ENCODE measurements at places on chromosomes 4 and X.

DNA sequence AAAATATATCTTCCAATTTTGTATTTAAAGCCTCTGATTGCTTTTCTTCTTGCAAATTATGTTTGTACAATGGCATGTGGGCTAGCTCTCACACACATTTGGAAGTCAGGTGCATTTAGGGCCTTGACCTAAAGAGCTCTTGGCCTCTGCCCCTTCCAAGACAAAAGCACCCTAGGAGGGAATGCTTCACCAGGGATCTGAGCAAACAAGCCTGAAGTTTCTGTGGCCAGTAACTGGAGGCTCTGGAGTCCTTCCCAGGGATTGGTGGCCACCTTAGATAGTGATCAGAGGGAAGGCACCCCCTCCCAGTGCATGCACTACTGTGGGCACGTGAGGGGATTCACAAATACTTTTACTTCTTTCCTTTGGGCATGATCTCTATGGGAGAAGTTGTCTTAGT, 60.3 kb upstream of the DIPK2B start:
- no peak for DNase-seq

DNA sequence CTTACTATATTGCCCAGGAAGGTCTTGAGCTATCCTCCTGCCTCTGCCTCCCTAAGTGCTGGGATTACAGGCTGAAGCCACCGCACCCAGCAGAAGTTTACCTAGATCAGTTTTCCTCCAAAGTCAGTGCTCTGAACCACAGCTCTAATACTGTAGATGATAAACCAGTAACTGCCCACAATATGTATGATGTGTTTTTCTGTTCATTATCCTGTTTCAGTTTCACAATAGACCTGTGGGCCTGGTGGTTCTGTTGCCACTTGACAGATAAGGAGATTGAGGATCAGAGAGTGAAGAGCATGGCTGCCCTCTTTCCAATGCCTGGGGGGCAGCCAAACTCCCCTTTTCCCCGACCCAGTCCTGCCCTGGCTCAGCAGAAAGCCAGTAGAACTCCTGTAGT, 87.0 kb downstream of the EFNB1 start:
- DNase-seq = no peak

DNA sequence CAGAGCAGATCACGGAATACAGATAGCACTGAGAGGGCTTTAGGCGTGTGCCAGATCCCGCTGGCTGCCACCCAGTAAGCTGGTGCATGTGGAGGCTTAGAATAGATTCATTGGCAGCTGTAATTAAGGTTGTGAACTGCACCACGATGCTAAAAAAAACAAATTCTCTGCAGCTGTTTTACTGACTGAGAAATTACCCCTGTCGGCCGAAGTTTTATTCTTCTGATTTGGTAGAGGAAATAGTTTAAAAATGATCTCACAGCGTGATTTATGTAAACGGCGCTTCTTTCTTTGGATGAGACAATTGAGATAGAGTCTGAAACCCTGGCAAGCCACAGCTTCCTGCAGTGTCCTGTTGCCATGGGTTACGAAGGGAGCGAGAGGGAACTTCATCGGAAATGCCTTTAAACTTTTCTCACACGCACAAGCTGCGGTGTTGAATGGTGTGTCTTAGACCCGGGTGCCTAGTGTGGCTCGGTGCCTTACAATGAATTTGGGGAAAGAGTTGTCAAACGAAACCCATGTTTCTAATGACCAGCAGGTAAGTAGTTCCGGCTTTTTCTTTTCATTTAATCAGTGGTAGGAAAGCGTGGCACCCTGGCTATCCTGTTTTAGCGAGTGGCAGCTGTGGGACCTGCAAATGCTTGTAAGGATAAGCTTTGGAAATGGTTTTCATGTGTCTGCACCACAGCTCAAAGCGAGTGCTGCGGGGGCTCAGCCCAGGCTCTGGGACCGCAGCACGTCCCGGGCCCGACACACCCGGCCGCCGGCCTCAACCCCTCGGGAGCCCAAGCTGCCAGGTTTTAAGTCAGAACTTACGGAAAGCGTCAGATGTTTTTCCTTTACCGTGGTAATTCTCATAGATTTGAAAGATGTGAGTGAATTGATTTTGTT, 71.7 kb upstream of the HGFAC start:
- no peak for DNase-seq

GRCh38 chr4:98838977-98839618, 89.8 kb downstream of the EIF4E start:
- DNase-seq = no peak

GRCh38 chrX:138026211-138026610, 460.3 kb downstream of the ZIC3 start:
- no peak for DNase-seq

- DNase-seq = no peak
These were observed 714.5 kb downstream of the CCSER1 start for GRCh38 chr4:90841676-90842075.
